Activated naive CD8-positive, alpha-beta T cell treated with anti-CD3 and anti-CD28 coated beads, Interleukin-2, amount 50 U/mL, for 16 hours (primary cell): ENCODE measurements at places on chromosomes 6 and 20.

- no peak for DNase-seq
These were observed 48.0 kb downstream of the MUC22 start for GRCh38 chr6:31058128-31058894.

- DNase-seq: no peak
These were observed 10.0 kb upstream of the SIRPG start for GRCh38 chr20:1667502-1668085.

DNA sequence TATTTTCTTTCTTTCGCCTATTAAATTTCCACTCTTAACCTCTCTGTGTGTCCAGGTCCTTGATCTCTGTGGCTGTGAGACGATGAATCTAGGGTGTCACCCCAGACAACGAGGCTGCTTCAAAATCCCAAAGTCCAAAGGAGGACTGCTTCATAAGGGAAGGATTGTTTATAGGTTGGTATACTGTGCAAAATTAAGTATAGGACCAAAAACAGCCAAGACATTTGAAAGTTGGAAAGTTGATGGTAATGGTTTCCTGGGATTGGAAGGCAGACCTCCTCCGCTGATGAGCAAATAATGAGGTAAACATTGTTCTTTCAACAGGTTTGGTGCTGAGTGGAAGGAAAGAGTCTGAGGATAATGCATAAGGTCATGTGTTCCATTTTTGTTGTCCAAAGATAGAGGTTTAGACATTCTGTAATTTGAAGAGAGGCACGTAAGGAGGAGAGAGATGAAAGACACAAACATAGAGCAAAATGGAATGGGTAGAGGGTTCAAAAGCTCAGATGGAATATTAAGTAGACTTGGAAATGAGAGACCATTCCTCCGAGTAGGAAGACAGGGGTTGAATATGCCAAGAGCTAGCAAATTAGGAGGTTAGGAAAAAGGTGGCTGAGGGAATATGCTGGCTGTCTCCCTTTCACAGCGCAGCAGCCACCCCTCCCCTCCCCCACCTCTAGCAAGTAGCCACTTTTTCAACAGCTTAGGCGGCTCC, 24.8 kb downstream of the ZNF311 start:
- DNase-seq: no peak

DNA sequence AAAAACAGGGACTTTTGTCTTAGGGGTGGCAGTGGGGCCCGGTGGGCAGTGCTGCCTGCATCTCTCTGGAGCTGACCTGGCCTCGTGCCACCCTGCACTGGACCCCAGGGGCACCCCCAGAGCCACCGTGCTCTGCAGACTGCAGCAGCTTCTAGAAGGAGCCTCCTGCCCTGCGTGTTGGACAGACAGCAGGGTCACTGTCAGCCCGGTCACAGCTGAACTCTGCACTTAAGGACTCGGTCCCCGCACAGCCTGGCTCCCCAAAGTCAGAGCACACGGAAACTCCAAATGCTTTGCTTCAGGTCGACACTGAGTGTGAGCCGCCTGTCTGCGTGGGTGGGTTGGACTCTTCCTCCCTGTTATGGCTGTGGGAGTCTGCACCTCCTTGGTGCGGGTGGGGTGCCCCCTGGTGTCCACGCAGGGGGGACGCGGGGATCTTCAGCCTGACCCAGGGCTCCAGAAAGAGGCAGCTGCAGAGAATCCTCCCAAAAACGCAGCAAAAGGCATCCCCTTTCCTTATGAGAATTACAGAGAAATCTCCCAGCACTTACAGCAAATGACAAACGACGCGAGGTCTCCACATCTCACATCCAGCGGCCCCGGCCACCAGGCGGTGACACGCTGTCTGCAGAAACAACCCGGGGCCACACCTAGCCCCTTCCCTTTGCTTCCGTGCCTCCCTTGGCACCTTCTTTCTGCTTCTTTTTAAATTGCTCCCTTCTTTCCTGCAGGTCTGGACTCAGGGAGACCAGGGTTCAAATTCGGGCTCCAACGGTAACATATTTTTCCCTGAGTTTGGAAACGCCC, 36.3 kb upstream of the DACT2 start:
- no peak for DNase-seq

- DNase-seq: no peak
These were observed 628.2 kb downstream of the COL12A1 start for GRCh38 chr6:74577619-74578018.

GRCh38 chr6:52746213-52746612, 17.1 kb downstream of the GSTA2 start:
- DNase-seq: no peak

DNA sequence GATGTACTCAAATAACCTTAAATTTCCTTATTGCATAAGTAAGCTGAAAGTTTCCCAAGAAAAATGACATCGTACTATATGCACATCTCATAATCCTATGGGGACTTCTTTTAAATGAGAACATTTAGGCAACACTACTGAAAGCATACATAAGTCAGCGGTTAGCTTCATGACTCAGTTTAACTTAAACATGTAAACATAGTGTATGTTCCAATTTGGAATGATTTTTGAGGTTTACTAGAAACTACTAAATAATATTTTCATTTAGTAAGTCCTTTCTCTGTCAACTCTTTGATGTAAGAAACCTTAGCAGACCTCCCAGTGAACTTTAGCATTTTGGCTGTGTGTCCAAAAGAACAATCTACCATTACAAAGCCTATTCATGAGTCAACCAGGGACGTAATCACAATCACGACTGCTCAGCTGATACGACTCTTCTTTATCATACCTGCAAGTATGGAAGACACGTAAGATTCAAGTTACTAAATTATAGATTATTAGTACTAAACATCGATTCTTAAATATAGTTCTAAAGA, 19.3 kb downstream of the HIVEP2 start:
- DNase-seq: no peak

DNA sequence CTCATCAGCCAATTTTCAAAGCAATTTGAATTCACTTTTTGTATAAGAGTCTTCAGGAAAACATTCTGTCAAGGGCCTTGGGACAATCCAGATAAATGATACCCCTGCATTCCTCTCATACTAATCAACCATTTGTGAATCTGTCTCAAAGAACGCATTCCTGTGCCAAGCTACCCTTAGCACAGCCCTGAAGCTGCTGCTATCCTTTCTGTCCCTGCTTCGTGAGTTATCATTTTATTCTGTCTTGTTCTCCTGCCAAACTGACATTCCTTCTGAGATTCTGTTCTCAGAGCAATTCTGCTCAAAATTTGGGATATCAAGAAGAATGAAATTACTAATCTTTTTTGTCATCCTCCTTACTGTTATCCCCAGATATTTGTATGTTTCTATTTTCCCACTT, 213.9 kb upstream of the STXBP5 start:
- DNase-seq: no peak

DNA sequence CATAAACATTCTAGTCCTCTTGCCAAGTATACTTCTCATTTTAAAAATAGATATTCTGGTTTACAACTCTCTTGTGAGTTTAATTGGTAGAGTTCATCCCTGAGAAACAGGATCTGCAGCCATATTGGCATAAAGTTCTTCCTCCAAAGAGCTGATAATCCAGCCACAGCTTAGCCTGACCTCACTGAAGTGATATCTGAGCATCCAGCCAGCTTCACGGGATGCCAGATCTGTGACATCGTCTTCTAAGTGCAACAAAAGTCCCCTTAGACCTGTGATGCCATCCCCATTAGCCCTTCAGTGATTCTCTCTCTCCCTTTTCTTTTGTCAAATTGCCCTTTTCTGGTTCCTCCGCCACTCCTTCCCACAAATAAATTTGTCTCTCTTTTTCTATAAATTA, 180.6 kb upstream of the STXBP5 start:
- no peak for DNase-seq

DNA sequence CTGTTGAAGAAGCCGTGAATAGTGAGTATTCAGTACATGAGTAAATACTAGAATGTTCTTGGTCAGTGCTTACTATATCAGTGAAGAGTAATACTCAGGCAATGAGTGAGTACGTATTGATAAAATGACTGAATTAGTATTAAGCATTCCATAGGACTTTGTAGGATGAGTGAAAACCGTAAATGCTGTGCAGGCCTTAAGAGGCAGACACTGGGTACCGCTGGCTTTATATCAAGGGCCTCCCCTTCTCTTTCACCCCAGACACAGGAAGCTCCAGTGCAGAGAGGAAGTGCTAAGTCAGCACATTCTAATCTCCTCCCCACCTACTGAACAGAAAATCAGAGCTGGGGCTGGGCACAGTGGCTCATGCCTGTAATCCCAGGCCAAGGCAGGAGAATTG, 24.2 kb downstream of the POFUT1 start:
- no peak for DNase-seq

DNA sequence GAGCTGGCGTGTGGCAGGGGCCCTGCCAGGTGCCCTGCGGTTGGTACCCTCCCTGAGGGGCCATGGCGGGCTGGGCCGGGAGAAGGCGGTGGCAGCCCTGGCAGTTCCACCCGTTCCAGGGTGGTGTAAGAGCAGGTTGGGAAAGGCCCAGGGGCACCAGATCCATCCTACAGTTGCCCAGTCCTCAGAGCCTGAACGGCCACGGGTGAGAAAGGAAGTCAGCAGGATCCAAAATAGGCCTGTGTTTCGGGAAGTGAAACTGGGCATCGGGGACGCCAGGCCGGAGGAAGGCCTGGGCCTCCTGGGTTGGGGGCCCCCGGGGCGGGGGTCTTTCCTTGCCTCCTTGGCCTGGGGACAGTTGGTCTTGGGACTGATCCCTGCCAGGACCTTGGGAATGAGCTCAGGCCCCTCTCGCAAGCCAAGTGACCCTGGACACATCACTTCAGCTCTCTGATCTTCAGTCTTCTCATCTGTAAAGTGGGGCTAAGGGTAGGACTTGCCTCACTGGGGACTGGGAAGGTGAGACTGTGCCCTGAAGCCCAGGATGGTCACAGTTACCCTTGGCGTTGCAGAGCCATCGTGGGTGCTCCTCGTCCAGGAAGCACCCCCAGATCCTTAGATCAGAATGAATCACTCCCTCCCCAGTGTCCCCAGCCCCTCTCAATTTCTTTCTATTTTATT, 18.1 kb upstream of the NOL4L start:
- no peak for DNase-seq

DNA sequence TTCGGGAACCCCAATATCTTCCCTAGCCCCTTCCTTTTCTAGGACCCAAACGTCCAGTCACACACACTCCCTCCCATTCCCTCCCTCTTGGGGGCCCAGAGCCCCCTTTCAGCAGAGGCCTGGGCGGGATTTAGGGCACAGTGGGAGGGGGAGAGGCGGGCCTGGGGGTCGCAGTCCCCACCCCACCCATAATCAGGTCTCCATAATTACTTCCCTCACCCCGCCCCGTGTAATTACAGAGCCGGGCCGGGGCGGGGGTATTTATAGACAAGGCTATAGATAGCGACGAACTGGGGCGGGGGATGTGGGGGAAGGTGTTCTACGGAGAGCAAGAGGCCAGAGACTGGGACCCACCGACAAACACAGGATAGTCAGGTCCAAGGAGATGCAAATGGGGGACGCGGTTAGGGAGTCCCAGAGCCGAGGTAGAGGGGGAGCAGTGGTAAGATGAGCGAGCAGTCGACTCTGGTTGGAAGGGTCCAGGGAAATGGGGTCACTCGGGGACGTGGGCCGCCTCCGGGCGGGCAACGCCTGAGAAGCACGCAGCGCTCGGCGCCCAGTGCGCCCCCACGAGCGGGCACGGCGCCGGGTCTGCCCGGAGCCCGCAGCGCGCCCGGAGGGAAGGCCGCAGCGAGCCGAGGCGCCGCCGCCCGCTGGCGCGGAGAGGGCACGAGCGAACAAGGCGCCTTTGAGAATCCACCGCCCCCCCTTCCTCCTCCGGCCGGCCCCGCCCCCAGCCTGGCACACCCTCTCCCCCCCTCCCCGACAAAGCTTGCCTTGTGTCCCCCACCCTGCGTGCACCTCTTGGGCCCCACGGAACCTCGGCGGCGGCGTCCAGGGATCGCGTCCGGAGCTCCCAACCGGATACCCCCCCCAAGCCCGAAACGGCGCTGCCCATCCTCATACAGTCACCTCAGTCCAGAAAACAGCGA, 670 bp upstream of the COL11A2 start:
- DNase-seq: no peak

GRCh38 chr6:109224994-109225393, 129.7 kb downstream of the CEP57L1 start:
- DNase-seq: no peak

DNA sequence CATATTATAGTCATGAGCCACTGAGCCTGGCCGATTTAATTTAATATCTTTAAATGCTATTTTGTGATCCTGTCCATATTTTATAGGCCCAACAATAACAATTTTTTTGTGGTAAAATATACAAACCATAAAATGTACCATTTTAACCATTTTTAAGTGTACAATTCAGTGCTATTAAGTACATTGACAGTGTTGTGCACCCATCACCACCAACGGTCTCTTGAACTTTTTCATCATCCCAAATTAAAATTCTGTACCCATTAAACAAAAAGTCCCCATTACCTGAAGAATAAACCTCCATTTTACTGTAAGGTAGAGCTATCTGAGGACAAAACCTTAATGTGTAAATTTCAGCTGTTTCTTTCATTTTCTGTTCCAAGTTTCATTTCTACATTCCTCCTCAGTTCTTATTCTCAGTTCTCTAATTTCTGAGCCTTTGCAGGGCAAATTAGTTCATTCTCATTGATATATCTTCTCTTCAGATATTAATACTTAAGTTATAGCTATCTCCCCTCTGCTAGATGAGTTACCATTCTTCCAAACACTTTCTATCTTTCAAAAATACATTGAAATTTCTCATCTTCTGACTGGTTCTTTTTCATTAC, 10.3 kb downstream of the MTO1 start:
- no peak for DNase-seq

- no peak for DNase-seq
These were observed 3.0 kb upstream of the CCN2 start for GRCh38 chr6:131954059-131954774.

DNA sequence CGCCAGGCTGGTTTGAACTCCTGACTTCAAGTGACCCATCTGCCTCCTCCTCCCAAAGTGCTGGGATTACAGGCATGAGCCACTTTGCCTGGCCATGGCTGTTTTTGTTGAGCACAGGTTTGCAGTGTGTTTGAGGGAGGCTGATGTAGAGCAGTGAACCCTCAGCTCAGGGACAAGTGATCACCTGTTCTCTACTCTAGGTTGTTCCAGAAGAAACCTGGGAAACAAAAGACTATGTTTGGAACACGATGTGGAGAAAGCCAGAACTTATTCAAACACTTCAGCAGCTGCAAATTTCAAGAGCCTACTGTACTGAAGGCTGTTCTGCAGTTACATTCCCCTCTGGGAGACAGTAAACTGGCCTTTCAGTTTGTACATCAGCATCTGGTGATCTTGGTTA, 4.7 kb downstream of the TULP1 start:
- no peak for DNase-seq

- no peak for DNase-seq
These were observed 5.3 kb upstream of the MOG start for GRCh38 chr6:29651413-29652197.

- no peak for DNase-seq
These were observed 18.1 kb downstream of the BPI start for GRCh38 chr20:38321959-38322598.

GRCh38 chr6:133799043-133799442, 89.9 kb upstream of the TCF21 start:
- no peak for DNase-seq

DNA sequence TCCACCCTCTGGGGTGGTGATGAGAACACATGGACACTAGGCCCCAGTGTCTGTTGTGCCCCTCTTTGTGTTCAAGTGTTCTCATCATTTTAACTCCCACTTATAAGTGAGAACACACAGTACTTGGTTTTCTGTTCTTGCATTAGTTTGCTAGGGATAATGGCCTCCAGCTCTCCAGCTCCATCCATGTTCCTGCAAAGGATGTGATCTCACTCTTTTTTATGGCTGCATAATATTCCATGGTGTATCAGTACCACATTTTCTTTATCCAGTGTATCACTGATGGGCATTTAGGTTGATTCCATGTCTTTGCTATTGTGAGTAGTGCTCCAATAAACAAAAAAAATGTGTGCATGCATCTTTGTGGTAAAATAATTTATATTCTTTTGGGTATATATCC, 67.4 kb downstream of the RWDD2A start:
- no peak for DNase-seq
